Ovary (tissue), 10 donors: ENCODE measurements at places on chromosomes 2 and 18. TPM values are rescaled to one million over a fixed set of nuclear protein-coding genes. Genes with fewer than 3 reads are reported as not detected.
A peak's percentile ranks its signal among the peaks of the same experiment; 100 is the strongest.

Gene CPS1
- total RNA-seq, result 9.1 TPM

- DNase-seq, result no peak
These were observed 78.8 kb downstream of the SLC8A1 start for GRCh38 chr2:40373111-40373510.

- no peak for DNase-seq
These were observed 92.5 kb downstream of the ZFP36L2 start for GRCh38 chr2:43133708-43134570.

DNA sequence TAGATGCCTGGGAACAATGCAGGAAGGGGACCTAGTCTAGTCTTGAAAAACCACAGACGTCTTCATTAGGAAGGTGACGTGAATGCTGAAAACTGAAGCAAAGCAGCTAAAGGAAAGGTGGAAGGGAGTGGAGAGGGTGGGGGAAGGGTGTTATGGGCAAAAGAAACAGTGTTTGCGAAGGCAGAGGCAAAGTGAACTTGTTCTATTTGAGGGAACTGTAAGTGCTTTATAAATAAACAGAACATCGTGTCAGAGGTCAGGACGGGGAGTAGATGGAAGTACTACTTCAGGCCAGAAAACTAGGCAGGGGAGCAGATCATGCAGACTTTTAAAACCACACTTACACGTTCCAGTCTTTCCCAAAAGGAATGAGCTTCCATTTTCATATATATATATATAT lies 57.8 kb downstream of the FASTKD2 start:
- DNase-seq, result peak; percentile 49

Gene RND3
- total RNA-seq, result 3.6 TPM
